ENCODE measurements at places on chromosomes 3 and 15.

DNA sequence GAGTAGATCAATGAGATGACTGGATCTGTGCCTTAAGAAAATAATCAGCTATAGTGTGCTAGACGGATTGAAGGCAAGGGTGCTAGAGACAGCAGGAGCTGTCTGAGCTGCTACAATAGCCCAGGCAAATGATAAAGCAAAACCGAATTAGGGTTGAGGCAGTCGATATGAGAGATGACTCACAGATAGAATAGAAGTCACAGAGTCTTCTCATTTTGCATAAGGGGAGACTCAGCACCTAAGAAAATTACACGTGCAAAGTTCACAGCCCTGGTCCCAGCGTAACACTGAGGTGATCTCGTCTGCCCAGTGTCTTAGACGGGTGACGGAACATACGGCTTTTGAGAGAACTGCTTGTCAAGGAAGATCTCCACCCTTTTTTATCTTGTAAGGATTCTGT, 11.6 kb downstream of the LPP start:
- no peak for DNase-seq

DNA sequence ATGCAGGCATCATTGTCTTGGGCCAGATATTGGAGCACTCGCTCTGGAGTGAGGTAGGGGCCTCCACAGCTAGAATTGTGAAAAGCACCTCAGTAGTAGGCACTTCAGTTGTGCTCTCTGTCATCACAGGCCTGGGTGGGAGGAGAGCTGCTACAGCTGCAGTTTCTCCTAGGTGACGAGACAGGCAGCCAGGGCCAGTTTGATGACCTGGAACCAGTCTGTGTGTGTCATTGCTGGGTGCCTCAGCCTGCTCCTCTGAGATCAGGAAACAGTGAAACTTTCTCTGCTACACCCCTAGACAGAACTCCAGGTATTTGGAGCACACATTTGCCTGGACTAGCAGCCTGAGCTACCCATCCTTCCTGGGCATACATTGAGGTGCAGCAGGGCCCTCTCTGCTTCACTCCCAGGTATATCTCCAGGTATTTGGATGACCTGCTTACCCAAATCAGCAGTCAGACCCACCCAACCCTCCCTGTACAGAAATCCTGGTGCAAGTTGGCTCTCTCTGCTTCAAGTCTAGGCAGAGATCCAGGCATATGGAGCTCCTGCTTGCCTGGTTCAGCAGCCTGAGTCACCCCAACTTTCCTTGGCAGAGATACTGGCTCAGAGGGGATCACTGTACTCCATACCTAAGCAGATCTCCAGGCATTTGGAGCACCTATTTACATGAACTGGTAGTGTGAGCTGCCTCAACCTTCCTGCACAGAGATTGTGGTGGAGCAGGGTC, 54.3 kb upstream of the SGO1 start:
- DNase-seq = no peak

GRCh38 chr15:96716478-96716877, 386.0 kb downstream of the NR2F2 start:
- DNase-seq = no peak

DNA sequence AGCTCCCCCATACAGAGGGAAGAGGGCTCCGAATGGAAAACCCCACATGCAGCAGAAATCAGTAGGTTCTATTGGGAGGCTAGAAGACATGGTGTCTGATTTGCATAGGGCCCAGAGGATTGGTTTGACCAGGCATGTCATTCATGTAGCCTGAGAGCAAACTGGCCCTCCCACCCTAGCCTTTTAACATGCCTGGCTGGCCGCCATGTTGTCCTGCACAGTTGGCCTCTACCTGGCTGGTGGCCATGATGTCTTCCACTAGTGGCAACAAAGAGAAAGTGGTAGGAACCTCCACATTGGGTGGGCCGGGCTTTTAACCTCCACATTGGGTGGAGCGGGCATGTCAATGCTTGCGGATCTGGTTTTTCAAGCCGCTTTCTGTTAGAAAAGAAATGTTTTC, 312.1 kb downstream of the TAFA4 start:
- no peak for DNase-seq

GRCh38 chr15:101064795-101065569, 145.8 kb downstream of the LRRK1 start:
- DNase-seq = no peak

DNA sequence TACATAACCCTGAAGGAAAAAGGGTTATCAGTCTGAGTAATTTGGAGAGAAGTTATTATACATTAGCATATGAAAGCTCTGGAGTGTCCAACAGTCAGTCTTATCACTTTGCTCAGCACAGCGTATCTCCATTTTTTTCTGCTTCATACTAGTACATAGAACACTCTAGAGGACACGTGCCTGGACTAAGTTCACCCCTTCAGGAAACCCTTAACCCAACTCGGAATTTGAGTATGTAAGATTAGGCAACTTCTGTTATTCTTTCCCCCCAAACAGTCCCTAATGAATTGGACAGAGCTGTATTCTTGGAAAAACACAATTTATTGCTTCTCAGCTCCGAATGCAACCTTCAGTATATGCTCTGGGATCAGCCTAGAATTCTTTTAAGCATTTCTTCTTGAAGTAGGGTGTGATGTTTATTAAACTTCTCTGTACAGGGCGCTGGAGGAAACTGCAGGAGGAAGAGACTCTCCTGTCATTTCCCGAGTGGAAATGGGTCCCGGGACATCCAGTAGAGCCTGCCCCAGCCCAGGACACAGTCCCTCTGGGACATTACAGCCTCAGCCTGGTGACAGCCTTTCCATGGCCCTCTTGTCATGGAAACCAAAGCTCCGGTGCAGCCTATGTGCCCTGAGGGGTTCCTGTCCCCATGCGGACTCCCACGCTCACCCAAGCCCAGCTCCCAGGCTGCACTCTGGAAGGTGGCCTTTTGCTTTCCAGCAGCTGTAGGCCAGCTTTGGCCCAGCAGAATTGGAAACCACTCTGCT, 37.3 kb upstream of the CMTM8 start:
- DNase-seq = peak; percentile 35

DNA sequence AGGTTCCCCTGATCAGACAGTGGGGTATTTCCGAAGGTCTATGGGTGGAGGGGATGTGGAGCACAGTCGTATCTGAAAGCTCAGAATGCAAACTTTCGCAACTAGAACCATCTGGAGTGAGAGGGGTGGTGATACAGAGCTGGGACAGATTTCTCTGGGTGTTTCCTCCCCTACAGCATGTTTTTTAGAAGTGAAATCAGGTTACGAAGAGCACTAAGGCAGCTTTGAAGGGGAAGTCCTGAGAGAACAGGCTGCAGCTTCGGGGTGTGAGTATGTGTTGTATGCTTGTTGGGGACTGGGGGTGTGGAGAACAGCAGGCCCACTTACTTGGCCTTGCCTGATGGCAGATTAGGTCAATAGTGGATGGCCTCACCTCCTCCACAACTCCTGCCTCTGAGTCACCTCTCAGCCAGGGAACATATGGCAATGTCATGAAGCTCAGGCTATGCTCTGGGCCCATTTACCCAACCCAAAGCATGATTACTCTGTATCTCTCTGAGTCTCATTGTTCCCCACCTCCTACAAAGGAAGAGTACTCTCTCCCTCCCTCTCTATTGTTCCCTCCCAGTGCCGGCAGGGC, 107.2 kb upstream of the RASGRP1 start:
- DNase-seq = no peak

DNA sequence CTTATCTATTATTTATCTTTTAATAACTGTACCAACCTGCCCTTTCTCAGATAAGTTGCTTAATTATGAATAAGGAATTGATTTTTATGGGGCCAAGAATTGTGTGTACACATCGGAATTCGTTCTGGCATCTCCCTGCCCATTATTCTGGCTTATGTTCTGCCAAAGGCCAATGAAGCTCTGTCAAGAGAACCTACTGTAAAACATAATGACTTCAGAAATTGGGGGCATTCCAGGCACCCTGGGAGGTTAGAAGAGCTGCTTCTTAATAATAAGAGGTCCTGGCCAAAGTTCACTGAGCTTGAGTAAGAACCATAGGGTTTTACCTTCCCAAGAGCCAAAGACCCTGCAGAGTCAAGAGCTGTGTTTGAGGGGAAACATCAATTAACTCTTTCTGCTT, 261.7 kb downstream of the SLC9A9 start:
- no peak for DNase-seq
